Activated CD4-positive, alpha-beta T cell treated with anti-CD3 and anti-CD28 coated beads, Interleukin-2, amount 10 ng/mL, durations not matched to agents 24 days and 14 days (primary cell): ENCODE measurements at places on chromosomes 1 and 21. TPM values are rescaled to one million over a fixed set of nuclear protein-coding genes. Genes with fewer than 3 reads are reported as not detected.
A peak's percentile ranks its signal among the peaks of the same experiment; 100 is the strongest.

DNA sequence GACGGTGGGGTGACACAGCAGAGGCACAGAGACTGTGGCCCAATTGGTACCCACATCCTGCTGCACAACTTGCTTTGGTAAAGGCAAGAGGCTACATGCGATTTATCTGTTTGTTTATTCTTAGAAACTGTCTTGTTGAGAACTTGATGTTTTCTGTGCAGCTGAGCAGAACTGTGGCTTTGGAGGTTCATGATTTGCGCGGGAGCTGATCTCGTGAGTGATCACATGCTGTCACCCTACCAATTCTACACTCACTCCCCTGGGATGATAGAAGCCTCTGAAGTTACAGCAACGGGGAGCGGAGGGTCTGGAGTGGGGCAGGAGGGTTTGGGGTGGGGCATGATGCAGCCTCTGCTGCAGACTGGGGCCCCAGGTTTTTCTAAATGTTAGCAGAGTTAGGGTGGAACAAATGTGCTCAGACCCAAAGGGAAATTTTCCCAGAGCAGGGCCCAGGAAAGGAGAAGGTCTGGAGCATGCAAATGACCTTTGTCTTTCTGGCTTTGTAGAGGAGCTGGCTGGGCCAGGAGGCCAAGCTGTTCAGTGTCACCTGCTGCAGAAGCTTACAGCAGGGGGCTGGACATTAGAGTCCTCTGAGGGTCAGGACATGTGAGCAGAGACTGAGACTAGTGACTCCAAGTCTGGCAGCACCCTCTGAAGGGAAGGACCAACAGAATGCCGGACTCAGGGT lies 83.6 kb downstream of the GRIK3 start:
- no peak overlapping the region for H3K27ac ChIP-seq
- H3K27me3 ChIP-seq: no peaks in the 10 kb centered on the region
- H3K4me3 ChIP-seq: no peak overlapping the region
- no peak for DNase-seq
- no peaks in the 10 kb centered on the region for H3K36me3 ChIP-seq

Gene KMO
- 0.09 TPM in 1 of 2 replicates, not detected in the other for total RNA-seq

Gene CYP4Z1
- not detected in 2 replicates for total RNA-seq

GRCh38 chr1:84892705-84893618 lies at the start of gene LPAR3:
Gene LPAR3 (minus strand): TSS chr1:84893206. CDS start chr1:84866120, 27,086 bp downstream.
- peak within 1 kb of the TSS; percentile 76 for H3K4me3 ChIP-seq
- H3K36me3 ChIP-seq: no peaks in the 10 kb centered on the region
- no peak within 1 kb of the TSS for H3K27ac ChIP-seq
- peak; percentile 77 for DNase-seq
- H3K4me1 ChIP-seq: peaks cover 24% of the 10 kb centered on the region

GRCh38 chr1:21814241-21814918 lies 2.3 kb downstream of the LDLRAD2 start:
- H3K36me3 ChIP-seq: no peaks in the 10 kb centered on the region
- peaks cover 15% of the 10 kb centered on the region for H3K27me3 ChIP-seq
- H3K27ac ChIP-seq: no peak overlapping the region
- H3K4me1 ChIP-seq: peaks cover 6% of the 10 kb centered on the region

- no peak overlapping the region for H3K4me3 ChIP-seq
- H3K27ac ChIP-seq: no peak overlapping the region
- no peaks in the 10 kb centered on the region for H3K36me3 ChIP-seq
These were observed 2.5 kb upstream of the C1QA start for GRCh38 chr1:22633697-22634463.

Gene GNG4
- total RNA-seq: 76.2 and 77.2 TPM in 2 replicates

- DNase-seq: no peak
- H3K27me3 ChIP-seq: peaks cover 29% of the 10 kb centered on the region
- H3K36me3 ChIP-seq: no peaks in the 10 kb centered on the region
- peaks cover 6% of the 10 kb centered on the region for H3K4me1 ChIP-seq
These were observed 13.3 kb upstream of the S100A2 start for GRCh38 chr1:153578936-153579335.

DNA sequence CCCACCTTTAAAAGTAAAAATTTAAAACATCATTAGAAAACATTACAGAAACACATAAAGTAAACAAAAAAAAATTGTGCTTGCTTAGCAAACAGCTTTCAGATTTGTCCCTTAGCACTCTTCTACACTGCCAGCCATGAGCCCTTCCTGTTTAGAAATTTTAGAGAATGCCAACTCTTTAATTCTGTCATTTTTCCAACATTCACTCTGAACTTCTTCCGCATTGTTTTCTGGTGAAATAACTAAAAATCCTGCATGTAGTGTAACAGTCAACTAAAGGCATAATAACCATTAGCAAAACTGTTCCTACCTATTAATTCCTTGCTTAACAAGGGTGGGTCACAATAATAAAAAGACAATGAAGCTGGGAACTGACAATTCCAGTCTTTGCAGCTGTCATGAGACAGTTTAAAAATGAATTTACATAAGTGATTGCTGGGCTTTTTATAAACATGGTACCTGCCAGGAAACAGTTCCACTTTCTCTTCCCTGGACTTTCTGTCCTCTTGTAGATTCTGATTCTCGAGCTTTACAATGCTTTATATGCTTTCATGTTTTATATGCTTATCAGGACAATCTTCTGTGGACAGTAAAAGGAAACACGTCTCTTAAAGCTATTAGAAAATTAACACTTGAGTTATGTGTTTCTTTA lies 19.0 kb downstream of the GNG12 start:
- no peak for DNase-seq
- peaks cover 14% of the 10 kb centered on the region for H3K27me3 ChIP-seq
- no peak overlapping the region for H3K4me3 ChIP-seq
- no peak overlapping the region for H3K27ac ChIP-seq
- H3K36me3 ChIP-seq: no peaks in the 10 kb centered on the region

- peaks cover 14% of the 10 kb centered on the region for H3K4me1 ChIP-seq
- H3K4me3 ChIP-seq: no peak overlapping the region
- H3K27ac ChIP-seq: no peak overlapping the region
These were observed 30.9 kb upstream of the UBE2U start for GRCh38 chr1:64172458-64172983.

Gene LYPD8
- not detected in 2 replicates for total RNA-seq

DNA sequence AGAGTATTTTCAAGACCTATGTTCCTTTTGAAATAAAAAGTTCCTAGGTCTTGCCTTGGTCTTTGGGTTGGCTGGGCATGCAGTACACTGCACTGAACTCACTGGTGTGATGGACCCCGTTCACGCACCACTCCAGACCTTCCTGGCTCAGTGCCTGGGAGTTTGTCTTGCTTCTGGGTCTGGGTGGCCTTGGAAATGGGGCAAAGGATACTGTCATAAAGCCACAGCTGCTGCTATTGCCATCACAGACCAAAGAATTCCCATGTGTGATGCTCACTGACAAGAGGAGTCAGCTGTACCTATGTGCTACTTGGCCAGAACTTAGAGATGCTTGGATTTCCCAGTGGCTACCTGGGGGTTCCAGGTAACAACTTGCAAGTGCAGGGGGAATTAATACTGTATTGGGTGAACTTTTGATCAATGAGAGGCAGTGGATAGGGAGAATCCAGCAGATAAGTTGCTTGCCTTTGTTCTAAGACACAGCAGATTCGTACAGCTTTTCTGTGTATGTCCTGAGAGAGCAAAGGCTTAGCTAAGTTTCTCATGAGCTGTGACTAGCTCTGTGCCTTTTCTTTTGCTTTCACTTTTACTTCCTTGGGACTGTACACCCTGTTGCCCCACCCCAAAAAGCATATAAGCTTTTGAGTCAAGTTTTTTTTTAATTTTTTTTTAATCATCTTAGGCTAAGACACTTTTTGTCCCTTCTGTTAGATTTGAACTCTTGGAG lies 115.3 kb downstream of the RUNX1 start:
- H3K27me3 ChIP-seq: no peaks in the 10 kb centered on the region
- H3K4me1 ChIP-seq: peaks cover 72% of the 10 kb centered on the region
- DNase-seq: peak; percentile 83
- peak overlapping the region; percentile 85 for H3K27ac ChIP-seq
- peak overlapping the region; percentile 78 for H3K4me3 ChIP-seq

GRCh38 chr1:179816196-179816960 lies 61.2 kb downstream of the TOR1AIP2 start:
- H3K27ac ChIP-seq: no peak overlapping the region
- H3K27me3 ChIP-seq: peaks cover 19% of the 10 kb centered on the region
- H3K36me3 ChIP-seq: no peaks in the 10 kb centered on the region
- peak overlapping the region; percentile 90 for H3K4me3 ChIP-seq
- no peak for DNase-seq
- H3K4me1 ChIP-seq: peaks cover 16% of the 10 kb centered on the region

GRCh38 chr1:98327220-98327861 lies 334.2 kb upstream of the SNX7 start:
- no peak overlapping the region for H3K27ac ChIP-seq
- H3K4me1 ChIP-seq: peaks cover 12% of the 10 kb centered on the region
- H3K4me3 ChIP-seq: no peak overlapping the region
- peaks cover 7% of the 10 kb centered on the region for H3K27me3 ChIP-seq
- DNase-seq: no peak
- H3K36me3 ChIP-seq: no peaks in the 10 kb centered on the region
